ENCODE measurements at places on chromosomes 4 and X.

- DNase-seq, result no peak
Measured at GRCh38 chrX:54292755-54293154, 65.1 kb downstream of the WNK3 start.

DNA sequence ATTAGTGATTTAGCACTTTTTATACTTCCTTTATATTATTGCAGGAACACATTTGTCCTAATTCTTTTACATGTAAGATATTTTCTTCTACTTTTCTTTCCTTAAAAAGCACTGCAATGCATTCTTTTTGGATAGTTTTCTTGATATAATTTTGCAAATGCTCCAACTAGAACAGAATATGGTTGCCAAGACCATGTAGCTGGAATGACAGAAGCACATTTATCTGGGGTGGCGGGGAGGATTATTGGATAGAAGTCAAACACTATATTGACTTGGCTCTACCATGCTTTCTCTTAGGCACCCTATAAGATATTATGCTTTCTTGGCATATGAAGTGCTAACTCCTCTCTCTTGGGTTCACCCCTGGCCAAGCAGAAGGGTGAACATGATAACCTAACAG is 983.5 kb downstream of the FAT4 start:
- DNase-seq, result no peak

DNA sequence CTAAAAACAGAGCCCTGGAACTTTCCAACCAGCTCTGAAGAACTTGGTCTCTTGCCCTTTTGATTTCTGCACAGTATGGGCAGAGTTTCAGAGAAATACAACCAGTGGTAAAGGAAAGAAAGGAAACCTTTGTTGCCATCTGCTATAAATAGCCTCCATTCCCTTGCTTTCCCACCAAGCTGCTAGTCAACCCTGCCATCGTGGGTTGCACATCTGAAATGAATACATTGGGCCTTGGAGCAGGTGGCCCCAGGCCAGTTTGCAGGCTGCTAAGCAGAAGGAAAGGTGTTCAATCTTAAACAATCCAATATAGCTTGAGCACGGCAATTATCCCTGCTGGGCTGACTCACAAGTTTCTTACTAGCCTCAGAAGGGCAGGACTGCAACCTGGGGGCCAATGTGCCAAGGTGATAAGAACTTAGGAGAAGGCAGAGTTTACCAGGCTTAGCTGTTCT is 142.5 kb downstream of the PPARGC1A start:
- no peak for DNase-seq

DNA sequence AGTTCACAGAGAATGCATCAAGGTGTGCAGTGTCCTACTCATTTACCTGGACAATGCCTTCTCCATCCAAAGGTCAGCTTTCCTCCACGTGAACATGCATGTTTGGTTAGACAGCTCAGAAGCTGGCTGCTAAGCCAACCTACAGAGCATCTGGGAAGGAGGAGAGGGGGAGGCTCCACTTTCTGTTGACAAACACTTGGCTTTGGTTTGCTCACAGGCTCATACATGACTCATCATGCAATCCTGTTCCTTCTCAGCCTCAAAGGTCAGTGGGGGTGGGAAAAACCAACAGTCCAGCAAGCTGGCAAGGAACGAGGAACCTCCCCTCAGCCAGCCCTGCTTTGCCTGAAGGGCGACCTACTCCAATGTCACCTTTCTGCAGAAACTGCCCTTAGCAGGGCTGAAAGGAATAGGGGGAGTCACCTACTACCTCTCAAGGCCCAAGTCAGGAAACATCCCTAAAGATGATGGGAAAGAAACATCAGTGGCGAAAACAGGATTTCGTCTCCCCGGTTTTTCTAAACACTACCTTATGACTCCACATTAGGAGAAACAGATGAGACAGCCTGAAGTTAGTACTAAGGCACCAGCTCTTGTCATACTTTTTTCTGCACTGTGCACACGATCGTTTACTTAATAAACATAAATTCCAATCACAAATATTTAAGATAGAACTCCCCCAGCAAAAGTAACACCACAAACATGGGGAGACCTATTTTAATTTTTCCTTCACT is 37.9 kb downstream of the RELL1 start:
- no peak for DNase-seq

- DNase-seq, result no peak
Measured at GRCh38 chr4:55517526-55518229, 29.0 kb downstream of the CLOCK start.

DNA sequence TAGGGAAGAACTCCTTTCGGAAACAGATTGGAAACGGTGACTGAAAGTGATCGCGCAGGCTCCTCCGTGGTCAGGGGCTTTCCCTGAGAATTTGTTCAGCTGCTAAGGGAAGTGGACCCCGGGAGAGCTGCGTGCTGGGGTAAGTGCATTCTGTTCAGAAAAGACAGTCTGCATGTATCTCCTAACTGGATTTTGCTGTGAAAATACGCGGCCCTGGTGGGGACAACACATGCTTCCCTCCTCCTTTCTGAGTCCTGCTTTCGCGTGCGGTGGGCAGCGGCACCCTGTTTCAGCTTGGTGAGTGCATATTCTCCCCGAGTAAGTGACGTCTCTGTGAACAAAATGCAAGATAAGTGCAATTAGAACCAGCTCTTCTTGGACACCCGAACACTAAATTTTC is 195.6 kb downstream of the STIM2 start:
- DNase-seq, result no peak

- no peak for DNase-seq
Measured at GRCh38 chr4:189785257-189785656, 155.4 kb upstream of the FRG1 start.

DNA sequence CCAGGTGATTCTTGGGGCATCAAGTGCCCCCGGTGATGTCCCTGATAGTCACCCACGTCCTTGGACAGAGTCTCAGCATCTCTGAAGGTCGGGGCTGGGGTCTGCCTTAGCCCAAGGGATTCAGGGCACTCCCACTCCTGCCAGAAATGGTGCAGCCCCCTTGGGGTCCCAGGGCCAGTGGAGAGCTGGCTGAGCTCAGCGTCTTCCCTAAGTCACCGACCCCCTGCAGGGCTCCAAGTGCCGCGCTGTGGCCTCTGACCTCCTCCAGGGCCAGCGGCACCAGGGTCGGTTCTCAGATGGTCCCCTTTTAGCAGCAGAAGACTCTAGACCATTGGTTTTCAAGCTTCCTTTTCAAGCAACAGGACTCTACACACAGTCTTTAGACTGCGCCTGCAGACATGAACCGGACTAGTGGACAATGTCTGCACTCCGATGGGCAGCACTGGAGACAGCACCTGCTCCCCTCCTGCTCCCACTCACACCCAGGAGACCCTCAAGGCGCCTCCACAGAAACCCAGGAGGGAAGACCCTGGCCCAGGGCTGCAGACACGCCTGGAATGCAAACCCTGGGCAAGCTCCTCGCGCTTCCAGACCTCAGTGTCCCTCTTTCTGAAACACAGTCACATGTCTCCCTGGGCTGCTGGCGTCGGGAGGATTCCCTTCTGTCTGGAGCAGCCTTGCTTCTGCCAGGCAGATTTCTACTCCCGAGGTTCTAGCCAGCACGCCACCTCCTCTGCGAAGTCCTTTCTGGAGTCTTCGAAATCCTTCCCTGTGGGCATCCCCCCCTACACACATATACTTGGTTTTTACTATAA is 53.9 kb downstream of the ABLIM2 start:
- no peak for DNase-seq

- no peak for DNase-seq
Measured at GRCh38 chr4:179007755-179008154, 1565.5 kb upstream of the AGA start.

DNA sequence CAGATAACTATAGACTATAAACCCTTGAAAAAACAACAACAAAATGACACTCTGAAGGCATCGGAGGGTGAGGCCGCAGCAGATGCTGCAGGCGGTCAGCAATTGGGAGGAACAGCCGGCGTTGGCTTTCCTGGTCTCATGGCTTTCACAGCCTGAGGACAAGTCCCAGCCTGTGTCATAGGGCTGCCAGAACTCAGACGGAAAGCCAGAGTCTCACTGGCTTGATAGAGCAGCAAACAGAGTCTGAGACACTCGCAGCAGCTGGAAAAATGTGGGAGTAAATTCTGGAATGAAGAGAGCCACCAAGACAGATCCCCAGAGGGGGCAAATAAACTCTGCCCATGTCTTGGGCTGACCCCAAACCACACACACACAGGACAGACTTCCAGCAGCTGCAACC is 86.3 kb downstream of the PPP2R2C start:
- no peak for DNase-seq

DNA sequence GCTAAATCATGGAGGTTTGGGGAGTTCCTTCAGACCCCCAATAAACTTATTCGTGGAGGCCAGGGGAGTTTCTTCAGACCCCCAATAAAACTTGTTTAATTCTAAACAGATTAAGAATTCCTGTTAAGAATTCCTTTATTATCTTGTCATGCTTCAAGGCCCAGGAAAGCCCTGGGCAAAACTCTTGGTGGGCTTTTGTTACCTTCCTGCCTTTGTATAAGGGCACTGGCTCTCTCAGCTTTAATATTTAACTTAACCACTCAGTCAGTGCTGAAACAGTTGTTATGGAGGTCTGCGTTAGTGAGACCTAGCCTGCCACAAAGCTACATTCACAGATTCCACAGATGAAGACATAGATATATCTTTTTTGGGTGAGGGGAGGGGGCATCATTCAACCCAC is 29.0 kb upstream of the LGI2 start:
- DNase-seq, result no peak

- no peak for DNase-seq
Measured at GRCh38 chr4:1539859-1540600, 133.8 kb upstream of the NKX1-1 start.

GRCh38 chrX:103175944-103176753 is 38.8 kb upstream of the BEX4 start:
- no peak for DNase-seq

- DNase-seq, result no peak
Measured at GRCh38 chr4:44638091-44638490, 13.3 kb downstream of the YIPF7 start.

DNA sequence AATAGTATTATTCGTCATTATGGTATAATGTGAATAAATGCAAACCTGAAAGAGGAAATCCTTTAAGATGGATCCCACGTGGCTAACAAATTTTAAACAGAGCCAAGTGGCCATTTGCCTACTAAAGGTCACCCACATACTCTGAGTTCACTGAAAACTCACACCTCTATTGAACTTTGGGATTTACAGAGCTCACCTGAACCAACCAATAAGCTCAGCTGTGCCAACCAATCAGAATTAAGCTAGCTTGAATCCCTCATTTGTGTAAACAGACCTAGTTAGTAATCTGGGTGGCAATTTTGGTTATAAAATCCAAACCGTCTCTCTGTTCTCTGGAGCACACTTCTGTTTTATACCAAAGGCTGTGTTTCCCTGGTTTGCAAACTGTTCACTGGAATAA is 5.4 kb upstream of the NUDT9 start:
- no peak for DNase-seq

GRCh38 chr4:10971800-10972401 is 287.3 kb upstream of the CLNK start:
- no peak for DNase-seq

DNA sequence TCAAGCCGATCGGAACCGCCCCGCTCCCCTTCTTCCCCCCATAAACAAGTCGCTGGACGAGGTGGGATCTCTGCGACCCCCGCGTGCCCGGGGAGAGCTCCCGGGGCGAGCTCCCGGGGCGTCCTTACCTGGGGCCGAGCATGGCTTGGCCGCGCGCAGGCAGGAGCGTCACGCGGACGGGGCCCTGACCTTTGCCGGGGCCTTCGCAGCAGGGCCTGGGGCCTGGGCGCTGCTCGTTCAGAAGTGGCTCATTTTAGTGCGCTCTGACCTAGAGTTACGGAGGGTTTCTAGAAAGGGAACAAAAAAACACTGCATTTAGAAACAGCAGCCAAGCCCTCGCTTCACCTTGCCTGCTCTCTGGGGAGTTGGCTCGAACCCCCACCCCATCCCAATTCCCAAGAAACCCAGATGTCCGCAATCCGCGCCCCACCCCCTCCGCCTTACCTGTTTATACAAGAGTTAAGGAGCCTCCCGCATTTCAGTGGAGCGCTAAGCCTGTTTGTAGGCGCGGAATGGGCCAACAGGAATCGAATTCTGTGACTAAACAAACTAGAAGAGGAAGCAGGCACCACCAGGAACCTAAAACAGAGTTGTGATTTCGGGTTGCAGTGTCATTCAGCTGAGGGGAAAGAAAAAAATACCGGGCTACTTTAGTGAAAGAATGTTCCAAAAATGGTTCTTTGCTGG is 814 bp upstream of the RBM47 start:
- DNase-seq, result no peak

DNA sequence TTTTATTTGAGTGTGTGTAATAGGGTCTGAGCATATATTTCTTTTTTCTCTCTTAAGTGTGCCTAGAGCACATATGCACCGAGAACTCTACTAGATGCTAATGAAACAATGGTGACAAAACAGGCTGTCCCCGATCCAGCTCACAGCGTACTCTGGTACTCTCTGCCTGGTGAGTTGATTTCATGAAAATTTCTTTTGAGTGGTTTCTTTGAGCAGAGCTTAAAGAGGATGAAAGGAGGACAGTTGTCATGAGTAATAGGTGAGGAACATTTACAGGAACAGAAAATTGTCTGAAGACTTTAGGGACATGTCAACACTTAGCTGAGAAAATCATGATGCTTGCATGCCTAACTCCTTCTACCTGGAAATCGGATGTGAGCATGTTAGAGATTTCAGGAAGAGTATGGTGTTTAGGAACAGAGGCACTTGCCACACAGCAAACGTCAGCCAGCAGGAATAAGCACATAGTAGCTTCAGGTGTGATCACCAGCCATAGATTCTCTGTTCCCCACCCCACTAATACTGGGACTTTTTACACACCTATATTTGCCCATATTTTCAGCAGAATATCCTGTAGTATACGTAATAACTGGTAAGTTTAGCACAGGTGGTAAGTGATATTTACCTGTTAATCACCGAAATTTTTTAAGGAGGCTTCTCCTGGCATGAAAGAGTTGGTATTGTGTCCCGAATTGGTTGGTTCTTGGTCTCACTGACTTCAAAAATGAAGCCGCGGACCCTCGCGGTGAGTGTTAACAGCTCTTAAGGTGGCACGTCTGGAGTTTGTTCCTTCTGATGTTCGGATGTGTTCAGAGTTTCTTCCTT is 111.1 kb downstream of the ZNF330 start:
- no peak for DNase-seq

- no peak for DNase-seq
Measured at GRCh38 chr4:106604319-106605051, 235.9 kb upstream of the GIMD1 start.

- DNase-seq, result no peak
Measured at GRCh38 chrX:118211891-118212816, 95.5 kb upstream of the KLHL13 start.

DNA sequence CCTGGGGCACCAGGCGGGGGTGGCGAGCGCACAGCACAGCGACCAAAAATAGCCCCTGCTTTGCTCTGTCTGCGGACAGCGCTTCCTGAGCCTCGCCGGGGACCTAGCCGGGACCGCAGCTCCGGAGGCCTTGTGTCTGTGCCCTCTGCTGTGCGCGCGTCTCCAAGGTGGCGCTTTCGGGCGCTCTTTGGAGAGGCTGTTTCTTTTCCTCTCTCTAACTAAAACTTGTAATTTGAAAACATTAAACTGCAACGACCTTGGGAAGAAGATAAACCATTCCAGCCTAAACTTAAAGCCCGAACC is 3.4 kb downstream of the ARX start:
- DNase-seq, result no peak

Measured in NCI-H187 treated with DMSO at 0.1 percent for 48 hours (cell line).